NCI-H1694 treated with DMSO at 0.1 percent for 48 hours (cell line): ENCODE measurements at places on chromosomes 5 and 9.

DNA sequence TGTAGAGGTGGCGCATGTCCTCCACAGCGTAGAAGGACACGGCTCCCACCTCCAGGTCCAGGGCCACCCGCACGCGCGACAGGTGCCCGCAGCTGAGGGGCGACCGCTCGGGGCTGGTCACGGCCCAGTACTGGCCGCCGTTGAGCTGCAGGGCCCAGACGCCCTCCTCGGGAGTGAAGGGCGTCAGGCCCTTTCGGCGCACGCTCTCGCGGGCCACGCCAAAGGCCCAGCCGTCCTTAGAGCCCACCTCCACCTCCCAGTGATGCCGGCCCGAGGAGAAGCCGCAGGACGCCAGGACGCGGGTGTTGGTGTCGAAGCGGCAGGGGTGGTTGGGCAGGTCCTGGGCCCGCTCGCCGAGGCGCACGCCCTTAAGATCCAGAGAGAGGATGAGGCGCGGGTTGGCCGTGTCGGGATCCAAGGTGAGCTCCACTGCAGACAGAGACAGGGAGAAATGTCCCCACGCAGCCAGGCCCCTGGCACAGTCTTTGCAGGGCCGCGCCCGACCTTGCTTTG, 9.7 kb downstream of the TRIM7 start:
- DNase-seq = no peak

- DNase-seq = no peak
Observed at GRCh38 chr9:73869264-73869663, 627.9 kb upstream of the RORB start.

DNA sequence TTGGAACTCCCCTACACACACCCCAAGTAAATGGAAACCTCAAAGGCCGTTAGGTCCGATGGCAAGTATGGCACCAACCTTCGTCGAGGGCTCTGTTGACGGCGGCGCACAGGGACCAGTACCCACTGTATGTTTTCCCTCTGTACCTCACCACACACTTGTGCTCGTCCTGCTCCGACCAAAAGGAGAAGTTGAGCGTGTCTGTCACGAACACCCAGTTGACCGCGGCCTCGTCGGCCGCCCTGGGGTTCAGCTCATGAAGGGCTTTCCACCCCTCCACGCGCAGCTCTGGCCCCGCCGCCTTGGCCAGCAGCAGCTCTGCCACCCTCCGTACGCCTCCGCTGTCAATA, 24.0 kb downstream of the HNRNPK start:
- no peak for DNase-seq

GRCh38 chr9:107922260-107922659, 432.7 kb upstream of the KLF4 start:
- no peak for DNase-seq

- DNase-seq = no peak
Observed at GRCh38 chr9:108300306-108301287, 555.2 kb downstream of the ACTL7B start.
